Glomerular endothelial cell (primary cell): ENCODE measurements at places on chromosomes 1 and 21. TPM values are rescaled to one million over a fixed set of nuclear protein-coding genes. Genes with fewer than 3 reads are reported as not detected.
A peak's percentile ranks its signal among the peaks of the same experiment; 100 is the strongest.

- no peak for DNase-seq
These were observed 581.6 kb downstream of the NPHP4 start for GRCh38 chr1:5410652-5411051.

DNA sequence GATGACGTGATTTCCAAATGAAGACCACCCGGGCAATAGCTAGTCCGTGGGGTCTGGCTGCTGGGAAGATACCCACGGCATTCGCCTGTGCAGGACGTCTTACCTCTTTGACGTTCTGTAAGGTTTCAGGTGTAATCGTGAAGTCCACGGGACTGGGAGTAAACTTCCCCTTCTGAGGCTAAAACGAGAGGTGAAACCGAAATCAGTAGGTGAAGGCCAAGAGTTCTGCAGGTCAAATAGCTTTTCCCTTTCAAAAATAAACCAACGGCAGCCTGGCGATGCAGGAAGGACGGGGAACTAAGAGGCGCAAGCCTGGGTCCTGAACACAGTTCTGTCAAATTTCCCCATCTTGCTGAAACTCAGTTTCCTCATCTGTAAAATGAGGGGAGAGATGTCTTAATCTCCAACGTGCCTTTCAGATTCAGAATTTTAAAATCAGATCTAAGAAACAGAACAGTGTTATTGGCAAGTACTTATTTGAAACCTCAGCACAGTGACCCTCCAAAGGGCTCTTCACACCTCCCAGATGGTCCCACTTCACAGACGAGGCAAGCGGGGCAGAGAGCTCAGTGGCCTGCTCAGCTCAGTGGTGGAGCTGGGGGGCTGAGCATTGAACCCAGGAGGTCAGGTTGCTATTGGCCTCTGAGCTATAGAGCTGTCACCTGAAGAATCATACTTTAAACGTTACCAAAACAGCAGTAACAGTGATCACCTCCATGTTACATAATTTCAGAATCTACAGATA lies 34.7 kb downstream of the VPS26C start:
- DNase-seq, result no peak

DNA sequence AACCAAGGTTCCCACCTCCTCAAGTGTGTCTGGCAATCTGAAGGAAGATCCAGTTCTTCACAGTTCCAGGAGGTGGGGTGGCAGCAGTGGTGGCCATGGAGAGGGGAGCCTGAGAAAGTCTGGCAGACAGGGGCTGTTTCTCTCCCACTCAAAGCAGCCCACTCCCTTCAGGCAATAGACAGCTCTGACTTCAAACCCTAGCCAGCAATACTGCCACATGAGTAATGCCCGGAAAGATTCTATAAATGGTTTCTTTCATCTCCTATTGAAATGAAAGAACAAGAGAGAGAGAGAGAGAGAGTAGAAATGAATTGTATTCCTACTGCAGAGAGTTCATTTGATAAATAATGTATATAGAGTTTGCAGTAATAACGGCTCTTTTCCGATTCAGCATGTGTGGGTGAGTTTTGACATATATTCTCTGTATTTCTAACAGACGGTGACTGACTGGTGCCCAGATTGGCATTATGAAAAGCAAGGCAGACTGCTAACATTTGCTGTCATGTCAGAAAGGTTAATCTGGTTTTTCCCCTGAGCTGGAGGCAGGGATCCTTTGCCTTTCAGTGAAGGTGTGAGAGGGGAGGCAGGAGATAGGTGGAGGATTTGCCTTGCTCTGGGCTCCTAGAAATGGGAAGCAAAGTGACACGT lies 267.1 kb upstream of the KIAA0040 start:
- DNase-seq, result no peak

DNAJC28 gene
- 0.24 and 1.8 TPM in 2 replicates for total RNA-seq

CFAP45 gene
- total RNA-seq, result 0.53 and 0.73 TPM in 2 replicates

DNA sequence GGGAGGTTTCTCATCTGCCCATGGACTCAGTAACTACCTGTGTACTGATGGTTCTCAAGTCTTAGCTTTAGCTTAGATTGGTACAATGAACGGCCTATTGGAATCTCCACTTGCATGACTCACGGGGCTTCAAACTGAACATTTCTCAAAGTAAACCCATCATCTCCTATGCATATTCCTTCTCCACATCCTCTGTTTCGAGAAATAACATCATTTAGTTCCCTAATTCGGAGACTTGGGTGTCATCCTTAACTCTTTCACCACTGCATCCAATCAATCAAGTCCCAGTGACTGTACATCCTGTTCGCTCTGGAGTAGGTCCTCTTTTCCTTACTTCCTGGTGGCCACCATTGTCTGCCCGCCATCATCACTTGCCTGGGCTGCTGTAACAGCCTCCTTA lies 55.8 kb downstream of the LGR6 start:
- no peak for DNase-seq

C4BPA gene
- total RNA-seq, result not detected in 2 replicates

GRCh38 chr1:79079770-79080169 lies 73.2 kb upstream of the ADGRL4 start:
- DNase-seq, result peak; percentile 99

DNA sequence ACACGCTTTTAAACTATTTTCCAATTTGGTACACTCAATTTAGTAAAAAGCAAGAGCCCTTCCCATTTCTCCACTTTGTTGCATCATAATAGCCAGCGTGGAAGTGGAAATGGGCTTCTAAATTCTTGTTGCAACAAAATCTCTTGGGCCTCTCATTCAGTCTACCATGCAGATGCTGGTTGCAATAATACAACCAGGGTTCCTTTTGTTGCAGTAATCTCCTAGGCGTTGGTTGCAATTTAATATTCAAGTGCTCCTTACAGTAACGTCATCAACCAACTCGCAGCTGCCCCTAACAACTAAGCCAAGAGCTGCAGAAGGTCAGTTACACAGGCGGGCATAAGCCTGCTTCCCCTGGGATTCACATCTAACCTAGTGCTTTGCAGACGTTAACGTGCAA lies 2.7 kb upstream of the HDGF start:
- no peak for DNase-seq

GRCh38 chr1:114008480-114008941 lies 29.2 kb downstream of the OLFML3 start:
- DNase-seq, result no peak

DNA sequence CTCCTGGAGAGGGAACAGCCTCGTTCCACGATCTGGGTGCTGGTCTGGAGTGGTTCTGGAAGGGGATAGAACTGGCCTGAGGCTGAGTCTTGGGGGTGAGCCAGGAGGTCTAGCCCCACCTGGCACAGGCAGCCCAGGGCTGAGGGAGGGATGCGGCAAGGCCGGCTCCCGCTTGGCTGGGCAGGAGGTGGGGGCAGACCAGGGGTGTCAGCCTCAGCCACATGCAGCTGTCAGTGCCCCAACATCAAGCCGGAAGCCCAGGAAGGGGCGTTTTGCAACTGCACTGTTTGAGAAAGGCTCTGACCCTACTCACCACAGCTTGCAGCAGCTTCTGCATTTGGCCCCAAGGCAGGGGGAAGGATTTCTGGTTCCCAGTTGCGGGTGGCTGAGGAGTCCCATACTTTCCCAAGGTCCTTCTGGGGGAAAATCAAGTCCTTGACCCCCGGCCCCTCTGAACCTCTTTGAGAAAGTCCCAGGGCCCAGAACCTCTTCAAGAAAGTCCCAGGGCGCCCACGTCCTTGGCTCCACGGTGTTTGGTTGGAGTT lies 2.0 kb downstream of the EFHD2 start:
- DNase-seq, result no peak

PDPN gene
- 4.2 and 14.8 TPM in 2 replicates for total RNA-seq

DNA sequence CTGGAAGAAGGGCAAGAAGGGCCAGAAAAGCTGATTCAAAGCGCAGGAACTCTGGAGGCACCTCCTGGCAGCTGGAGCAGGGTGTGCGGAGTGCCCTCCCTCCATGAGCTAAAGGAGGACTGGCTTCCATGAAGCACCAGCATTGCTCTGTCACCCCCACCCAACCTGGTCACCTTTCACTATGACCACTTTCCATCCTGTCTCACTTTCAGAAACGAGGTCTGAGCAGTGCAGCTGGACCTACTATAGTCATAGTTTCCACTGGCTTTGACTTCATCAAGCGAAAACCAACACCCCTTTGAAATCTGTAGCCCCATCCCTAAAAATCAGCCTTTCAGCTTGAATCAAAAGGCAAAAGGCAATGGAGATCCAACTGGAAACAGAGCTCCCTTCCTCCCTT lies 84.8 kb upstream of the CACNA1E start:
- DNase-seq, result no peak
